H9 (cell line): ENCODE measurements at places on chromosomes 5 and 9. TPM values are rescaled to one million over a fixed set of nuclear protein-coding genes. Genes with fewer than 3 reads are reported as not detected.

GRCh38 chr5:59810041-59810440, 83.5 kb downstream of the PDE4D start:
- DNase-seq = peak; percentile 56

GRCh38 chr5:57939771-57940170, 457.2 kb upstream of the ACTBL2 start:
- DNase-seq = no peak

DNA sequence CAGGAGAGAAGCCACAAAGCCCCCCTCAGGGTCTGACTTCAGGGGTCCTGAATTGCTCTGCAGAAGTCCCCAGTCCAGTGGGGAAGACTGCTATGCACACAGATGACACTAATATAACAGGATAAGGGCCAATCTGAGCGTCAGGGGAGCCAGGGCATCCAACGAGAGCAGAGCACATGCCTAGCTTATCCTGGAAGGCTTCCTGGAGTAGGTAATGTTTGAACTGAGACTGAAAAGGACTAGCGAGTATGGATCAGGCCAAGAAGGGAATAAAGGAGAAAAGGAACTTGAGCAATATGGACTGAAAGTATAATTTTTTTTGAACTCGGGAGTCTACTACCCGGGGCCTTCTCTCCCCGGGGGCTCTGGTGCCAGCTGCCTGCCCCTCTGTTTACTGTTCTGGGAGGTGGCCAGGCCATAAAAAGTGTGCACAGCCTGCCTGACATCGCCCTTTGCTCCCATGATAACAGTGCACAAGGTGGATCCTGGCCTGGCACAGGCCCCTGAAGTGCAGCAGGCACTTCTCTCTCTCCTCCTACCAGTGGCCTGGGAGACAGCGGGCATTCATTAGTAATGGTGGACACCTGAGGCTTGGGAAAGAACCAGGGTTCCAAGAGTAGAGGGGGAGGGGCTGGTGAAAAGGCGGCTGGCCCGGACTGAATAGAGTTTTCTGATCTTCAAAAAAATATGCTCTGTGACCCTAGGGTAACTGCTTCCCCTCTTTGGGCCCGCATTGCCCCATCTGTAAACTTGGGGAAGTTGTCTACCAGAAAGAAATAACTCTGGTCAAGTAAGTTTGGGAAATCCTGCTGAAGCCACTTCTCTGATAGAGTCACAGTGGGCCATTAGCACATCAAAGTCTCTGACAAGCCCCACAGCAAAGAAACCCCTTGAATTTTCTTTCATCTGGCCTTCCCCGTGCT, 4.6 kb upstream of the SLC6A7 start:
- no peak for DNase-seq

The PIP5K1B gene
- 1.7 and 2.5 TPM in 2 replicates for total RNA-seq

The SLC2A6 gene
- 18.7 and 19.5 TPM in 2 replicates for total RNA-seq

The OR1J2 gene
- total RNA-seq = not detected in 2 replicates

The ARL15 gene
- 13.0 and 14.1 TPM in 2 replicates for total RNA-seq

DNA sequence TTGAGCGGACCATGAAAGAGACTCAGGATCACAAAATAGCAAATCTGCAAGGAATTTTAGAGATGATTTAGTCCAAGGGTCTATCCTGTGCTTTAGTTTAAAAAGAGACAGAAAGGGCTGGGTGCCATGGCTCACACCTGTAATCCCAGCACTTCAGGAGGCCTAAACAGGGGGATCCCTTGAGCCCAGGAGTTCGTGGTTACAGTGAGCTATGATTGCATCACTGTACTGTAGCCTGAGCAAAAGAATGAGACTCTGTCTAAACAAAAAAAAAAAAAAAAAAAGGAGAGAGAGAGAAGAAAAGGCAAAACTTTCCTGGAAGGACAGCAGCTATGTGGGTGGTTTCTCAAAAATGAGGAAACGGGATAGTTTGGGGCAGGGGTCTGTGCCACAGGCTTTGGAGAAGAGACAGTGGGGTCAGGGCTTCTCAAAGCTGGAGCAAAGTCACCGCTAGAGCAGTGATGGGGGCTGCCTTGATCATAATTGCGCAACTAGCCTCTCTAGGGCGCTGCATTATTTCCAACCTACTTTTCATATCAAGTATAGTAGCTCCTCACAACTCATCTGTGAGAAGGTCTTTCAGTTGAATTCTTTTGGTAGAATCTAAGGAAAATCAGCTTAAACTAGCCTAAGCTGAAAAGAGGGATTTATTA, 8.5 kb upstream of the ANKH start:
- no peak for DNase-seq

DNA sequence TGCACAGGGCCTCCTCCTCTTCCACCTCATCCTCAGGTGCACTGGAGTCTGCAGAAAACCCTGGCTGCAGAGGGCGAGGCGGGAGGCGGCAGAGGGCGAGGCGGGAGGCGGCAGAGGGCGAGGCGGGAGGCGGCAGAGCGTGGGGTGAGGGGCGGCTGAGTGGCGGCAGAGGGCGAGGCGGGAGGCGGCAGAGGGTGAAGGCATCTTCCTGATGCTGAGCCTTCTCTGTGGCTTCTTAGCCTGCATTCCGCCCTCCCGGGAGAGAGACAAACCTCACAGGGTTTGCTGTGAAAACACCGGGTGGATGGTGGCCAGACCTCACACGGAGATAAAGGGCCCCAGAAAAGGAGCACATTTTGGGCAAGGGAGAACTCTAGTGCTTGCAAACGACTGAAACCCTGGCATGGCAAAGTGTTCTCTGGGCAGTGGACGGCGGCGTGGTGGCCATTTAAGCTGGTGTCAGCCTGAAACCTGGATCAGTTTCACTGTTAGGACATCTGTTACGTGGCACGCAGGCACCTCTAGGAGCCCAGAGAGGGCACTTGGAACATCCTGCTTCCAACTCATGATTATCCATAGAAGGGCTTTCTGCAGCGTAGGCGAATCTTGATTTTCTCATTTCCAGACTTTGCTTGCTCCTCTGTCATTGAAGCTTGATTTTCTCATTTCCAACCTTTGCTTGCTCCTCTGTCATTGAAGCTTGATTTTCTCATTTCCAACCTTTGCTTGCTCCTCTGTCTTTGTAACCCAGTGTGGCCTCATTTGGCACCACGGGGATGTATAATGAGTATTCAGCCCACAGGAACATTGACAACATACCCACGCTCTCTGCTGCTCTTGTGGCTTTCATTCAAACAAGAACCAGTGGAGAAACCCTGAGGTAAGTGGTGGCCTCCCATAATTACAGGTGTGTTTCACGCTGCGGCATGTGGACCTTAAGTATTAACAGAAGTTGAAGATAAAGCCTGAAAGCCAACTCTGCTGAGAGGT, 16.3 kb upstream of the PLEKHG4B start:
- no peak for DNase-seq

DNA sequence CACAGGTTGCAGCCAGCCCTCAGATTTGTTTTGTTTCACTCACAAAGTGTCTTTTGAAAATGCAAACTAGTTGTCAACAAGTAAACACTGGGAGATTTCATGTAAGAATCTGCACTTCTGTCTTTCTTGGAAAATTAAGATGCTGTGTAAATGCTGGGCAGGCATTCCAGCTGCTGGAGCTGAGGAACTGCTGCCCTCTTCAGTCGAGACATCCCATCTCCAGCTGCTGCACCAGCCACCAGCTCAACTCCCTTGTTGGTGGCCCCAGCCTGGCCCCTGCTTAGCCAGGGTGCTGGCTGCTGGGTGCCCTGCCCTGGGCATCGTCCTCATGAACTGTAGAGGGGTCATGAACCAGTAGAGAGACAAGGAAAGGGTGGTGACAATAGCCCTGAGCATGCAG, 33.1 kb upstream of the AFAP1L1 start:
- DNase-seq = no peak

DNA sequence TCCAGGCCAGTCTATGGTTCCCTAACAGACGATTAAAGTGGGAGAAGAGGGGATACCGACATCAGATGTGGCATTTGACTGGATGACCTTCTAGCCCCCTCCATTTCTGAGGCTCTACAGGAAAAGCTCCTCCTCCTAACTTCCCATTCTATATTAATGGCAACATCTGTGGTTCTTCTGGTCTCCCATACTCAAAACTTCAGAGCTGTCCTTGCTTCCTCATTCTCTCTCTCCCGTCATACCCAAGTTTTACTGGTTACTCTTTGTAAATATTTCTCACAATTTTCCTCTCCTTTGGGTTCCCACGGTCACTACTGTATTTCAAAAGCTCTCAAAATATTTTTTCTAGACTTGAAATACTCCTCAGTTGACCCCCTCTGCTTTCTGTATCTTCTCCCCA, 36.0 kb upstream of the IL7R start:
- DNase-seq = no peak

DNA sequence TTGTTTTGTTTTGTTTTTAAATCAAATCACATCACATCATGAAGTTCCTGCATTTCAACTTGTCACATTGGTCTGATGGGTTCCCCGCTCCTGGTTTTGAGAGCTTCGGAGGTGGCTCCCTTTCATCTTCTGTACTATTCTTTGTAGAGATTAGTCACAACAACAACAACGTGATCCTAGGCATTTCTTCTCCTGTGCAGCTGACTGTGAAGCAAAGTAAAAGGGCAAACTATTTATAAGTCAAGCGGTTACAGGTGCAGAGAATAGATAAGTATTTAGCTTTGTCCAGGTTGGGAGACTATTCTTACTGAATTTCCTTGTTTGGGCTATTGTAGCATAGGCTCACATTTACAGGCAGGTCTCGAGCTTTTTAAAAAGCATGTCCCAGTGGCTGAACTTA, 197.7 kb upstream of the CDKN2B start:
- no peak for DNase-seq

DNA sequence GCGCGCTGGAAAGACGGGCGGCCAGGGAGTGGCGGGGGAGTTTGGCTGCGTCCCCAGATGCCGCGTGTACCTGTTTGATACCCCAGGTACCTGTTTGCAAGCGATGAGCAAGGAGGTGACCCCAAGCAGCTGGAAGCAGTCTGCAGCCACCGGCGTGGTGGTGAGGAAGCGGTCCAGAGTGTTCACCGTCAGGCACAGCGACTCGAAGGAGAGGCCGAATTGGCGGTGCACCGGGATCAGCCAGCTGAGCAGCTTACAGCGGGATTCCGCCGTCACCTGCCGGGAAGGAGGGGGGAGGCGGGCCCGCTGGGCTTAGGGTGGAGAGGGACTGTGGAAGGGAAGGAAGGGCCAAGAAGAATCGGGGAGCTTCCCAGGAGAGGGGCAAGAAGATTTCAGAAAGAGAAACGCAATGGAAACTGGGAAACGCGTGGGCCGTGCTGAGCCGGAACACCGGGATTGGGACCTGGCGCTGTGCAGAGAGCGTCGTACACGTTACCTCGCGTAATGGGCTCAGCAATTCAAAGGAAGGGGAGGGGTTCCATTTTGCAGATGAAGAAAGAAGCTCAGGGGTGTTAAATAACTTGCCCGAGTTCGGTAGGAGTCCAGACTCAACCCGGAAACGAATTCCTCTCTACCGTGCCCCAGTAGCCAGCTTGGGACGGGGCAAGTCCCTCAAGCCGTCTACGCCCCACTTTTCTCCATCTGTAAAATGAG, 980 bp downstream of the CCNO start:
- DNase-seq = peak; percentile 63

DNA sequence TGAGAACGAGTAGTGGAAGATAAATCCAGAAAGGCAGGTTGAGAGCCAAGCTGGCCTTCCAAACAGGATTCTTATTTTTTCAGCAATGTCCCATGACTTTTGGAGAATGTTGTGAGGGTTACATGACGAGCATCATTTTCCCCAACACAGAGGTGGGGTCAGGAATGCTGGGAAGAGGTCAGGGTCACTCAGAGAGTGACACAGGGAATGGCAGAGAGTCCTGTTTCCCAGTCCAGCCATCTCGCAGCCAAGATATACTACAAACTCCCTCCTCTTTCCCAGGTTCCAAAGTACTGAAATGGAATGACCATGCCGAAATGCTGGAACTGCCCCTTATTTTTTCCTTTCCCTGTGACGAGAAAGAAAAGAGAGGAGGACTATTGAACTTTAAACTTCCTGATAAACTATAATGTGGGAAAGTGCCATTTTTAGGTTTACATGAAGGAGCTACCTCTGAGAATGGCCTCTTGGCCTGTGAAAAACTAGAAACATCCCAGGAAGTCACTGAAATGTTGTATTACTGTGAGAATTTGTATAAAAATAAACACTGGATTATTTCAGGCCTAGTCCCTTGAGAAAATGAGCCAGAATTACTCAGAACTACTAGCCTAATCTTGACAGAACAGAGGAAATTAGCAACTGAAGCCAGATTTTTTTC, 420.4 kb downstream of the CETN3 start:
- no peak for DNase-seq

The LRRC70 gene
- 0.55 and 1.1 TPM in 2 replicates for total RNA-seq

The NUTM2F gene
- 0.15 TPM in 1 of 2 replicates, not detected in the other for total RNA-seq

DNA sequence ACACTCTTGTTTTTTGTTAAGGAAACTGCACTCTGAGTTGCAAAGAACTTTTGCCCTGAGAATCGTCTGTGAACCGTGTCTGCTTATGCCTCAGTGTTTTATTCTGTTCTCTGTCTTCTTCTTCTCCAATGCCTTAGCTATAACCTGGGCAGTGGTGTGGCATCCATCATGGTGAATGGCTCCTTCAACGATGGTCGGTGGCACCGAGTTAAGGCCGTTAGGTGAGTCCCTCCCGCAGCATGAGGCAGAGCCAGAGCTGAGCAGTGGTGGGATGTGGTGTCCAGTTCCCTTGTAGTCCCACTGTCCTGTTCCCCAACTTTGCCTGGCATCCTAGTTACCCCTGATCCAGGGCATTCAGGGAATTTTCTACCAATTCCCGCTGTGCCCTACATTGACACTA, 98.3 kb downstream of the LIFR start:
- no peak for DNase-seq

DNA sequence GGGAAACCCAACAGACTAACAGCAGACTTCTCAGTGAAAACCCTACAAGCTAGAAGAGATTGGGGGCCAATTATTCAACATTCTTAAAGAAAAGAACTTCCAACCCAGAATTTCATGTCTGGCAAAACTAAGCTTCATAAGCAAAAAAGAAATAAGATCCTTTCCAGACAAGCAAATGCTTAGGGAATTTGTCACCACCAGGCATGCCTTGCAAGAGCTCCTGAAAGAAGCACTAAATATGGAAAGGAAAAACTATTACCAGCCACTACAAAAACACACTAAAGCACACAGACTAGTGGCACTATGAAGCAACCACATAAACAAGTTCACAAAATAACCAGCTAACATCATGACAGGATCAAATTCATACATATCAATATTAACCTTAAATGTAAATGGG, 131.1 kb downstream of the OR2K2 start:
- DNase-seq = no peak

GRCh38 chr9:127049581-127049980, 72.9 kb downstream of the ANGPTL2 start:
- DNase-seq = no peak
